Activated CD4-positive, CD25-positive, alpha-beta regulatory T cell treated with anti-CD3 and anti-CD28 coated beads, Interleukin-2, amount 50 U/mL, for 16 hours (primary cell): ENCODE measurements at places on chromosomes 16 and 17.
A peak's percentile ranks its signal among the peaks of the same experiment; 100 is the strongest.

GRCh38 chr17:10233161-10233560 lies 34.8 kb upstream of the GAS7 start:
- DNase-seq, result no peak

- no peak for DNase-seq
These were observed 10.2 kb downstream of the PITPNM3 start for GRCh38 chr17:6546069-6546718.

DNA sequence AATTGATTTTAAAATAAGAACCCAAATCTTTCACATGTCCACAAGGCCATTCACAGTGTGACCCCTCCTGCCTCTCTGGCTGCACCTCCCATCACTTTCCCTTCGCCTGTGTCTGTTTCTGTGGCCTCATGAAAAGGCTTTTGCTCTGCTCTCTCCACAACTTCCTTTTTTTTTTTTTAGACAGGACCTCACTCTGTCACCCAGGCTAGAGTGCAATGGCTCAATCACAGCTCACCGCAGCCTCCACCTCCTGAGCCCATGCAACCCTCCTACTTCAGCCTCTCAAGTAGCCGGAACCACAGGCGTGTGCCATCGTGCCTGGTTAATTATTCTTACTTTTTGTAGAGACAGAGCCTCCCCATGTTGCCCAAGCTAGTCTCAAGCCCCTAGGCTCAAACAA lies 197.1 kb downstream of the ABCC12 start:
- DNase-seq, result no peak

DNA sequence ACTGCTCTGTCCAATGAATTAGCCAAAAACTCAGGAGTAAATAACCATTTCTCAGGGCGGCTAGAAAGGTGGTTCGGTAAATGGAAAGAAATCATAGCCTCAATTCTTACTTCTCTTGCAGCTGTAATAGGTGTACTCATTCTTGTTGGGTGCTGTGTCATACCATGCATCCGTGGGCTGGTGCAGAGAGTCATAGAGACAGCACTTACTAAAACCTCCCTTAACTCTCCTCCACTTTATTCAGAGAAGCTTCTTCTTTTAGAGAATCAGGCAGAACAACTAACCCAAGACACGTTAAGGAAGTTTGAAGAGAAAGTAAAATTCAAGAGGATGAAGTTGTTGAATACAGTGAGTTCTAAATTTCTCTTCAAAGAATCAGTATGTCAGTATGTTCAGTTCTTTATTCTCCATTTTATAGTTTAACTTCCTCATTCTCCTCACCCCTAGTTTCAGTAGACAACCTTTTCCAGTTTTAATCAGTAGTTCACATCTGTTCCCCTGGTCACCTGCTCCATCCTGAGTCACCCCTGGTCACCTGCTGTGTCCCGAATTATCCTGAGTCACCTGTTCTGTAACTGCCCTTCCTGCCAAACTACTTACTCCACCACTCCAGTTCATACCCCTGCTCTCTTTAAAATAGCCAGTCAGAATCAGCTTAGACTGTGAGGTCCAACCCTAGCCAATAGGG lies 85.9 kb downstream of the EMP2 start:
- no peak for DNase-seq

DNA sequence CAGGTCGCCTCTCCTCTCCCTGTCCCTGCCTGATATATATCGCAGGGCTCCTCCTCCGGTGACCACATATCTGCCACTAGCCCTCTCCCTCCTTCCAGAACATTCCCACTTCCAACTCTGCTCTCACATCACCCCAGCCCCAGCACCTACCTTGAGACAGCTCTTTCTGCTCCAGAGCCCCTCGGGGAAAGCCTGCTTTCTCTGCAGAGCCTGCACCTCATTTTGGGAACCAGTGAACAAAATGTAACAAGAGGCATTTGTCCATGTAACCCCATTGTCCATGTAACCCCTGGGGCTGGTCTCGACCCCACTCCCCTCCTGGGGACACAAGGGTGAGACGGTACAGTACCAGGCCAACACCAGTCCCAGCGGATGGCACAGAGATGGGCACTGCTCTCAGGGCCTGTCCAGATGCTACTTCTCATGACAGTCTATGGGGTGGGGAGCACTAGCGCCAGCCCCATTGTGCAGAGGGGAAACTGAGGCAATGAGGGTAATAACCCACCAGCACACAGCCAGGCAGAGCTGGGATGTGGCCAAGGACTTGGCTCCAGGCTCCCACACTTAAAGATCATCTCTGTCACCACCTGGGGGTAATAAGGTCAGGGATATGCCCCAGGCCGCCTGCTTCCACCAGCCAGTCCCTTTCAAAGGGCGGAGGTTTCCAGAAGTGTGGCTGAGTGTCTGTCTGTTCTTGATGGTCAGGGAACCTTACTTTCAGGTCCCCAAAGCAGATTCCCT lies 42.9 kb downstream of the TBC1D16 start:
- DNase-seq, result no peak

- no peak for DNase-seq
These were observed 126.2 kb downstream of the MRM1 start for GRCh38 chr17:36727577-36727976.

DNA sequence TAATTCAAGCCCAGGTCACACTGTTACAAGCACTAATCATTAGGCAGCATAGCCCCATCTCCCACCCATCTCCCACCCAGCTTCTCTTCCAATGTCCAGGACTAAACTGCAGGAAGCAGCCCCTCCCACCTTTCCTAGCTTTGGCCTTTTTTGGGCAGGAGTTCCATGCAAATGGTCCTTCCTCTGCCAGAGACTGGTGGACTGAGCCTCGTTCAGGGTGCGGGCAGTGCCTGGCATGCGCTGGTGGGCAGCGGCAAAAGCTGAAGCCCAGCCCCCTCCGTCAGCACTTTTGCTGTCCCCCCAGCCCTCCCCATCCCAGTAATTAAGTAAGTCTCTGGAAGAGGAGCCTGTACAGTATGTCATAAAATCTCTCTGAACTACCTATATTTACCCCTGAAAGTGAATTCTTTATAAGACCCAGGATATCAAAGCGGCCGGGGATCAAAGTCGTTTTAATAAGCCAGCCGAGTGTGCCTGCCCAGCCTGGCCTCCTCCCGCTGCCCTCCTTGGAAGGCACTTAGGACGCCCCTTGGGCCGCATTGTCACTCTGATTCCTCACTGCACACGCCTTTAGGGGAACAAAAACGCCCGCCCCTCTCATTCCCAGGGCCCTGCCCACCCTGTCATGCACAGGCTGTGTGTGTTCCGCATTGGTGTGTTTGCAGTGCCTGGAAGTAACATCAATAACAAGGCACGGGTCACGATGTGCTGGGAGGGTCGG lies 109.9 kb downstream of the IRX5 start:
- DNase-seq, result no peak

DNA sequence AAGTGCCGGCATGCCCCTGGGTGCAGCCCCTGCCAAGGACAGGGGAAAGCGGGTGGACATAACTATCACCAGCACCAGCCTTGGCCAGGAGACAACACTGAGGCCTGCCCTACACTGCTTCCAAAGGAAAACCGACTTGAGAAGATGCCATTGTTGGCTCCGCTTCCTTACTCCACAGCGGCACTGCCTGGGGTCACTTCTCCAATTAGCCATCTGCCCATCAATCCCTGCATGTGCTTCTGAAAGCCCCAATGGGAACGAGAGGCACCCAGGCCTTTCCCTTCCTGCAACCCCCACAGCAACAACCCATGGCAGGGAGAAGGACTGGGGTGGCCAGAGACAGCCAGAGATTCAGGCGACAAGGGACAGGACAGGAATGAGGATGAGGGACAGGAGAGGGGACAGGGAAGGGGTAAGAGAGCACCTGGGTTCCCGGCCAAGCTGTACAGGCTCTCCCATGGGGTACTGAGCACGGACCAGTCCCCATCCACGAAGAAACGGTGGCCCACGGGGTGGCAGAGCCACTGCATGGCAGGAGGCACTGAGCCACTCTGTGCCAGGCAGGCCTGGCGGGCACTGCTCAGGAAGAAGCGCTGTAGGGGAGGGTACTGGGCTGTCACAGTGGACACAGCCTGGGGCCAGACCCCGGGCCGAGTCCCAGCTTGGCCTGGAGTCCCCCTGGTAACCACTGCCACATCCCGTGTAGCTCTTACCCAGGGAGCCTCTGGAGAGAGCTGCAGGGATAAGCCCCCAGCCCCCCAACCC lies 21.2 kb downstream of the SREBF1 start:
- no peak for DNase-seq

GRCh38 chr16:81700071-81700779 lies 78.9 kb upstream of the PLCG2 start:
- no peak for DNase-seq

DNA sequence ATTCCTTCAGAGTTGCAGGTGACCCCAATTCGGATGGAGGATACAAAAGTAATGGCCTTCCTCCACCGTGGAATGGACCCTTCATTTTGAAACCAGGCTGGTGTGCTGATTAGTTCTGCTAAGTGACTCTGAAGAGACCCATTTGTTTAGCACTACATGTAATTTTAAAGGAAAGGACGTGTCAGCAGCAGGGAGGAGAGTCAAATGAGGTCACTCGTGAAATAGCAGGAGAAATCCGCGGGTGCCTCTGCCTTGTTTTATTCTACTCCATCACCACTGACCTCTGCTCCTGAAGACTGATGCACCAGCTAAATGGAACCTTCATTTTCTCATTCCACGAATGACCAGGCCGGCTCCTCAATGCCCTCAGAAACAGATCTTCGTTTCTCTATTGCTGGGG lies 589.2 kb downstream of the CDH11 start:
- no peak for DNase-seq

DNA sequence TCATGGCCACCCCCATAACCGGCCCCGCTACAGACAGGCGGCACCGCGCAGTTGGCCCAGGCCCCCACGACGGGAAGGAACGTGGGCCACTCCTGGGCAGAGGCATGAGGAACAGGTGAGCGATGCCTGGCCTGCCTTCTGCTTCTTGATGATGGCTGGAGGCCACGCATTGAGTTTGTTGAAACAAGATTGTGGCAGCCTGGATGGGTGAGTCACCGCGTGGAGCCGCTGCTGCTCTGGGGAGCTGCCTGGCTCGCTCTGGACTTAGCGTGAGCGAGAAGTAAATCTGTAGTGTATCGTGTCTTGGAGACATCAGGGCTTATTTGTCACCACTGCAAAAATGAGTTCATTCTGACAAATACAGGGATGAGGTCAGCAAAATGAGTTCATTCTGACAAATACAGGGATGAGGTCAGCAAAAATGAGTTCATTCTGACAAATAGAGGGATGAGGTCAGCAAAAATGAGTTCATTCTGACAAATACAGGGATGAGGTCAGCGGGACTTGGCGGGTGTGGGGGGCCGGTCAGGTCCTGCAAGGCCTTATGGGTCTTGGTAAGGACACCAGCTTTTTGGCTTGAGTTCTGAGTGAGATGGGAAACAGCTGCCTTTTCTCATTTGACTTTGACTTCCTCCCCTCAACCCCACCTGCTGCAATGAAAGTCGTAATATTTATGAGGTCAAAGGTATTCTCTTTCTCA lies 93.0 kb downstream of the SEC14L1 start:
- DNase-seq, result no peak

- DNase-seq, result peak; percentile 69
These were observed 58.8 kb downstream of the SMG6 start for GRCh38 chr17:2244545-2245525.

DNA sequence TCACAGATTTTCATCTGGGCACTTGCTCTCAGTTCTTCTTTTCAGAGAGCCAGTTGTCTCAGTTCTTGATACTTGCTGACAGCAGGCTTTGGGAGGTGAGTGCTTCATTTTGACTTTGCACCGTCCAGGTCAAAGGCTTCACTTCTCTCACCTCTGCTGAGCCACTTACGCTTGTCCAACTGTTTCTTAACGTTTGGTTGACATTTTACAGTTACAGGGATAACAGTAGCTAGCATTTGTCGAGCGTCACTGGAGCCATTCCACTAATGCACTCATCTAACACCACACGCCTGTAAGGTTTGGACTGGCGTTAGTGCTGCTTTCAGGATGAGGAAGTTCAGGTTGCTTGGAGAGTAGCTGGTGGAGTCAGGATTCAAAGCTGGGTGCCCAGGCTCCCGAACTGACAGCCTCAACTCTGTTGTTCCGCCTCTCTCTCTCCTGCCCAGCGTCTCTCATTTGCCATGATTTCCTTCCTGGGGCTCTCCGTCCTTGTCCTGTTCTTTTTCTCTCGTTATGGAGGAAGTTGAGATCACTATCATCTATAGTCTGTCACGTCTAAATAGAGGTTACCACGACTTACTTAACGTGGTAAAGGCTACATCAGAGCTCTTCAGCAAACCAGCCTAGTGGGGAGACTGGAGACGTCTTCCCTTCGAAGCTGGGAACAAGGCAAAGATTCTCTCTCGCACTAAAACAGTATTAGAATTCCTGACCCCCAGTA lies 220.8 kb downstream of the RPTOR start:
- DNase-seq, result no peak

DNA sequence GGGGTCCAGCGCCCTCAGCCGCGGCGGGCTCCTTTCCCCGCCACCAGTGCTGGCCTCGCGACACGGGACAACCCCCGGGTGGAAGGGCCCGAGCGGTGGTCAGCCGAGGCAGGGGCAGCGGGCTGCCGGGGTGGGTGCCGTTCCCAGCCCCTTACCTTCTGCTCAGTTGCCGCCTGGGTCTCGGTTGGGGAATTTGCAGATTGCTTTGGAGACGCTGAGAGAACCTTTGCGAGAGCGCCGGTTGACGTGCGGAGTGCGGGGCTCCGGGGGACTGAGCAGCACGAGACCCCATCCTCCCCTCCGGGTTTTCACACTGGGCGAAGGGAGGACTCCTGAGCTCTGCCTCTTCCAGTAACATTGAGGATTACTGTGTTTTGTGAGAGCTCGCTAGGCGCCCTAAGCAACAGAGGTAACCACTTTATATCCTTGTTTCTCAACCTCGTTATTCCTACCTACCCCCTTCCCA lies 381 bp downstream of the CTNS start:
- DNase-seq, result no peak

DNA sequence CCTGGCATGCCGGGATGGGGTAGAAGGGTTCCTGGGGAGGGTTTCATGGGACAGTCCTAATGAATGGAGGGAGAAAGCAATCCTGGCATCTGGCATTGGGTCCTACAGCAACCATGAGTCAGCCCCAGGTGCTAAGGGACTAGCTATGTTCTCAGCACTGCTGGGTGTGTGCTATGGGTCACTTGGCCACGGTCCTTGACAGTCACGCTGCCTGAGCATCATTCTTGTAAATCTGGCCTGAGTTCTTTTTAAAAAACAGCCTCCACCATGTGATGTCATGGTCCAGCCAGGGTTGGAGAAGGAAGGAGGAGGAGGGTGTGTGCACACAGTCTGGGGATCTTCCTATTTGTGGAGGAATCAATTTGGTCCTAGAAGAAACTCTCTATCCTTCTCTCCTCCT lies 6.2 kb upstream of the RAMP2 start:
- no peak for DNase-seq

- no peak for DNase-seq
These were observed 31.6 kb downstream of the VWA3A start for GRCh38 chr16:22123759-22124490.
